Left renal pelvis (tissue), 4 donors: ENCODE measurements at places on chromosomes 4 and X. TPM values are rescaled to one million over a fixed set of nuclear protein-coding genes. Genes with fewer than 3 reads are reported as not detected.

GRCh38 chr4:108313546-108314339 is 145.0 kb upstream of the LEF1 start:
- no peak for DNase-seq

- no peak for DNase-seq
Measured at GRCh38 chr4:151953795-151954372, 193.1 kb upstream of the GATB start.

DNA sequence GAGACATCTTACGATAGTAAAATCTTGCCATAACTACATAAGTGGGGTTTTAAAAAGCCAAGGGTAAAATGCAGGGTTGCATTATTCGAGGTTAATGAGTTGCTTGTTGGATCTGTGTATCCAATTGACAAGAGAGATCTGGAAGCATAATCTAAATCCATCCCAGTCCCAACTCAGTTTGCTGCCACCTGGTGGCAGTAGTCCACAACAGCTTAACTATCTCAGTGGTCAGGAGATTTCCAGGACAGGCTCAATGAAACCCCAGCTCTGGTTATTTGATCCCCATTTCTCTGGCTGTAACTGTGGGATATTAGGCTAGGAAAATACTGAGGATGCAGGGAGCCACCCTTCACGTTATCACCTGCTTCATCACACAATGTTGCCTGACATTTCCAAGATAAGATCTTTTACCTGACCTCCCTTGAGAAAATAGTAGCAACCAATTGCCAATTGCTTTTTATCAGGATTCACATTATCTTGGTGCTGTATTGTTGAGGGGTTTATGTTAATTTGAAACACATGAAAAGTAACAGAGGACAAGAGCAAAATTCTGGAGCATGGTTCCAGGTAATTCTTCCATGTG is 88.2 kb upstream of the TNIP3 start:
- peak; percentile 57 for DNase-seq

DNA sequence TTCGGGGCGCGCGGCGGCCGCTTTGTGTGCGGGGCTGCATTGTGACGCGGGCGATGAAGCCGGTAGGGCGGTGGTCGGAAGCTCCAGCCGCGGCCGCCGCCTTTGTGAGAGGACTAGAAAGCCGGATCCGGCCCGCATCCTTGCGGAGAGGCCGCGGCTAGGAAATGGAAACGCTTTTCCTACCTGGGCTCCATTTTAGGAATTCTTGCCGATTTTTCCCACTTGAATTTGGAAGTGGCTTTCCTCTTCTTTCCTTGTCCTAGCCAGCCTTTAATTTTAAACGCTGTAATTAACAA is 708 bp downstream of the TMSB4X start:
- DNase-seq, result no peak

DNA sequence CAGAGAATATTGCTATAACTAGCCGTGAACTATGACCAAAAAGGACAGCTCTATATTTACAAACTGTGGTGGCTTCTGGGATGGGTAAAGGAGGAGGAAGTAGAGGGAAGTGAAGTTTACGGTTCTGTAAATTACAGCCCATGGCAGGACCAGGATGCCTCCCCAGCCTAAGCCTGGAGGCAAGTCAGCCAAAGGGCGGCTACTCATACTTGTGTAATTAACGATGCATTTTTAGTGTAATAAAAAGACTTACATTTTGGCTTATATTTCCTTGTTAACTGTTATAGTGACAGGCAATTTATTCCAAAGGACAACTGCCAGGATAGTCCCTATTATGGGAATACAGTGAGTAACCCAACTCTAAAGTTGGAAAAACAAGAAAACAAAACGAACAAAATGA is 139.9 kb upstream of the OTUD4 start:
- no peak for DNase-seq

Gene CXCL10
- 7.5 TPM for polyA plus RNA-seq

Gene SLC4A4
- polyA plus RNA-seq, result 4.1 TPM

DNA sequence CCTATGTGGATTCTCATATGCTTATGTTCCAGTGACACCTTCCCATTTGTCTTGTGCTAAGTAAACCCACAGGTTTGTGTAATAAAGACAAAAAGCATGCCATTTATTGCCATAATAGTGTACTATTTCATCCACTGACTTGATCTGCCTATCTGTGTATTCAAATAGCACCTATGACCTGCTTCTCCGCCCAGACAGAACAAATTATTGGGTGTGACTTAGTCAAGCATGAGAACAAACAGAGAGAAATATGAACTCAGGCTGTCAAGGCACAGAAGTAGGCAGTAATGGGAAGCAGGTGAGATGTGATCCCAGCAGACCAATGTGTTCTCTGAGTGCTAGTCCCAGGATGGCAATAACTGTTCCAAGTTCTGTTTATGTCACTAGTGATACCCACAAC is 25.4 kb downstream of the ELOVL6 start:
- no peak for DNase-seq

Gene DCAF4L1
- 0.05 TPM for polyA plus RNA-seq

Gene HMX1
- not detected for polyA plus RNA-seq

DNA sequence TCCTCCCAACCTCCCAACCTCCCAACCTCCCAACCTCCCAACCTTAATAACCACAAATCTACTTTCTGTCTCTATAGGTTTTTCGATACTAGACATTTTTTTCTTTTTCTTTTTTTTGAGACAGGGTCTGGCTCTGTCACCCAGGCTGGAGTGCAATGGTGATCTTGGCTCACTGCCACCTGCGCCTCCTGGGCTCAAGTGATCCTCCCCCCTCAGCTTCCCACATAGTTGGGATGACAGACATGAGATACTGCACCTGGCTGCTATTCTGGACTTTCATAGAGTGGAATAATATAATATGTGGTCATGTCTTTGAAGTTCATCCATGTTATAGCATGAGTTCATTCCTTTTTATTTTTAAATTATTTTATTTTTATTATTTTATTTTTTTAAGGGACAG is 39.5 kb upstream of the ZFX start:
- no peak for DNase-seq

GRCh38 chr4:159175085-159175988 is 72.5 kb downstream of the RAPGEF2 start:
- DNase-seq, result peak; percentile 62

DNA sequence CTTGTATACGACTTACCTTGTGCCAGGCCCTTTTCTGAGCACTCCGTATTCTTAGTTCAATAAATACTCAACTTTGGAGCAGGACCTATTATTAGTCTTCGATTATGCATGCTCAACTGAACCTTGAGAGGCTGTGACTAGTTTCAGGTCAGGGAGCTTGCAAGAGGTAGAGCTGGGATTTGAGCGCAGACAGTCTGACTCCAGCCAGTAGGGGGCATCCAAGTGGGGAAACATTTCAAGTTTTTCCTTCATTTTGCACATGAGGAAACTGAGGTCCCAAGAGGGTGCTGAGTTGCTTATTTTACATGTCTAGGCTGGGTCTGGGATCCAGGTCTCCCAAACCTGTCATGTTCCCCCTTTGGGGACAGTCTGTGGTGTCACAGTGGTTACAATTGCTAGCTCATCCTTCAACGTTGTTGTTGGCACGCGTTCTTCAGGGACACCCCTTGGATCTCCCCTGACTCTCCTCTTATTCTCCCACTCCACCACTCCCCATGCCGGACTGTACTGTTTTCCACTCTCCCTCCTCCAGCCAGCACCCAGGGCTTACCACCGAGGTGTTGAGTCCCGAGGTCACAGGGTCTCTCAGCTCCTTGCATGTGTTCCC is 6.7 kb upstream of the PRICKLE3 start:
- DNase-seq, result no peak

DNA sequence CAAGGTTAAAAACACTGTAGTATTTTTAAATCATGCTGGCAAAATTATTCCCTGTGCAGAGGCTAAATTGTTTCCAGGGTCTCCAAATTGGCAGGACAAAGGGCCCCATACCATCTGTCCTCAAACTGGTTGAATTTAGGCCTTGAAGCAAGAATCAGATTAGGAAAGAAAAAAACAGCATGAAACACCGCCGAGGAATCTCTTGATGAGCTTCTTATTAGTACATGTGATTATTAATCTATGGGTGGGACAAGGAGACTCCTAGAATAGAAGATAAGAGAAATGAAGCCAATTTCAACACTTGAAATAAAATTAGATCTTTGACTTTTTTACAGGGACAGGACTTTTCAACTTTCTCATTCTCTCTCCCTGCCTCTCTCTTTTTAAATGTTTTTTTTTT is 7.1 kb upstream of the CLNK start:
- no peak for DNase-seq

Gene MTNR1A
- polyA plus RNA-seq, result 2.1 TPM

DNA sequence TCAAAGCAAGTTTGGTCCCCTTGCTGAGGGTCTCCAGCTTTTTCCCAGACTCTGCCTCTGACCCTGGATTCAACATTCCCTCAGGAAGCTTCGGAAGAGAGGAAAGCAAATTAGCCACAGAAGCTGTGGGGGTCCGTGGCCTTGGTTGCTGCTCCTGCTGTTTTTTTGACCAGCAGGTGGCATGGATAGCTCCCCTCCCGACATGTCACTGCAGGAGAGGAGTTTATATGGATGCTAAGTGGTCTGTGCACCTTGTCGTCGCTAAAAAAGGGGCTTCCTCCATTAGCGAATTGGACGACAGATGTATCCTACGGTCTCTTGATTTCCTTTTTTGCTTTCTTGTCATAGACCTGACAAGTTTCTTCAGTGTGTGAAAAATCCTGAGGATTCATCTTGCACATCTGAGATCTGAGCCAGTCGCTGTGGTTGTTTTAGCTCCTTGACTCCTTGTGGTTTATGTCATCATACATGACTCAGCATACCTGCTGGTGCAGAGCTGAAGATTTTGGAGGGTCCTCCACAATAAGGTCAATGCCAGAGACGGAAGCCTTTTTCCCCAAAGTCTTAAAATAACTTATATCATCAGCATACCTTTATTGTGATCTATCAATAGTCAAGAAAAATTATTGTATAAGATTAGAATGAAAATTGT is 70.2 kb downstream of the CD38 start:
- DNase-seq, result no peak

Gene TXK
- polyA plus RNA-seq, result 3.9 TPM

DNA sequence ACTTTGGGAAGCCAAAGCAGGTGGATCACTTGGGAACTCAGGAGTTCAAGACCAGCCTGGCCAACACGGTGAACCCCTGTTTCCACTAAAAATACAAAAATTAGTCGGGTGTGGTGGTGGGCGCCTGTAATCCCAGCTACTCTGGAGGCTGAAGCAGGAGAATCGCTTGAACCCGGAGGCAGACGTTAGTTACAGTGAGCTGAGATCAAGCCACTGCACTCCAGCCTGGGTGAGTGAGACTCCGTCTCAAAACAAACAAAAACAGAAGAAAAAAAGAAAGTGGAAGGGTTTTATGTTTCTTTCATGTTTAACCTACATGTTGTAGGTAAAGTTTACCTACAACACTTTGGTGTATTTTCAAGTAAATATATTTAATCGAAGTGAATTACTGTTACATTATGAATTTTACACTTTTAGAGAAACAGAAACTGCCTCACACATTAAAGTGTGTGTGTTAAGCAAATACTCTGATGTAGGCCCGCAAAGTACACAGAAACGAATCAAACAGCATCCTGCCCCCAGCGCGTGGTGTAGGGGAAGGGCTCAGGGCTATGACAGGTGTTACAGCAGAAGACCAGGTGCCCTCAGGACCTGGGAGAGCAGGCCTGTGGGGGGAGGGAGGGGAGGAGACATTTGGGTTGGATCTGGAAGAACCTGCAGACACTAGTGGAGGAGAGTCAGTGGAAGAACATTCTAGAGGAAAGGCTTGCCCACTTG is 39.0 kb downstream of the PTTG2 start:
- no peak for DNase-seq

Gene RAI2
- 12.1 TPM for polyA plus RNA-seq

- DNase-seq, result no peak
Measured at GRCh38 chr4:134610172-134610571, 408.6 kb upstream of the PABPC4L start.

DNA sequence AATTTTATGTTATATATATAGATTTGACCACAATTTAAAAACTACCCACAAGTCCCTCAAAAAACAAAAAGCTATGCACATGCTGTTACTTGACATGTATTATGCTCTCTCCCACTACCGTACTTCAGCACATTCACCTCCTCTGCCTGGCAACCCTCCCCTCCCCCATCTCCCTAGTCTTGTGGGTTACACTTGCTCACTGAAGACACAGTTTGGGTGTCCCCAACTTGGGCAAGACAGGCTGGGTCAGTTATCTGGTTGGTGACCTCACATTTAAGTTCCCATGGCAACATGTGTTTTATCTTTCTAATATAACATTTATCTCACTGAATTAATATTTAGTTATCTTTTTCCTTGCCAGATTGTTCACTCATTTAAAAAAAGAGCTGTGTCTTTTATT is 32.7 kb downstream of the SEC24D start:
- no peak for DNase-seq

- no peak for DNase-seq
Measured at GRCh38 chr4:83258461-83258860, 26.1 kb downstream of the COQ2 start.

DNA sequence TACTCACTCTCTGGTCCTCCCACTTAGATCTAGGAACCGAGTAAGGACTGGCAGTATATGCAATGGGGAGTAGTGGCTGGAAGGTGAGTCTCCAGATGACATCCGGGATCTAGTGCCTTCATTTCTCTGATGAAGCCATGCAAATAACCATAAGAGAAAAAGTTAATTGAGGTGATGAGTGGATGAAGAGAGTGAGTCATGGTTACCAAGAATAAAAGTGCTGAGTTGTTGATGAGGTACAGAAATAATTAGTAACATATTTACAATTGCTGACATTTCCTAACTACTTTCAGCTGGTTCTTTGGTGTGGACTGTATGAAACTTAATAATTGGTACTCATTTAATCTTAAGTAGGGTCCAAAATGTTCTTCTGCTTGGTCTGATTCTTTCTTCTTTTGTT is 146.7 kb upstream of the PITX2 start:
- DNase-seq, result no peak

Gene NUDT11
- 24.4 TPM for polyA plus RNA-seq

- DNase-seq, result no peak
Measured at GRCh38 chr4:114015444-114015899, 36.0 kb upstream of the ARSJ start.

DNA sequence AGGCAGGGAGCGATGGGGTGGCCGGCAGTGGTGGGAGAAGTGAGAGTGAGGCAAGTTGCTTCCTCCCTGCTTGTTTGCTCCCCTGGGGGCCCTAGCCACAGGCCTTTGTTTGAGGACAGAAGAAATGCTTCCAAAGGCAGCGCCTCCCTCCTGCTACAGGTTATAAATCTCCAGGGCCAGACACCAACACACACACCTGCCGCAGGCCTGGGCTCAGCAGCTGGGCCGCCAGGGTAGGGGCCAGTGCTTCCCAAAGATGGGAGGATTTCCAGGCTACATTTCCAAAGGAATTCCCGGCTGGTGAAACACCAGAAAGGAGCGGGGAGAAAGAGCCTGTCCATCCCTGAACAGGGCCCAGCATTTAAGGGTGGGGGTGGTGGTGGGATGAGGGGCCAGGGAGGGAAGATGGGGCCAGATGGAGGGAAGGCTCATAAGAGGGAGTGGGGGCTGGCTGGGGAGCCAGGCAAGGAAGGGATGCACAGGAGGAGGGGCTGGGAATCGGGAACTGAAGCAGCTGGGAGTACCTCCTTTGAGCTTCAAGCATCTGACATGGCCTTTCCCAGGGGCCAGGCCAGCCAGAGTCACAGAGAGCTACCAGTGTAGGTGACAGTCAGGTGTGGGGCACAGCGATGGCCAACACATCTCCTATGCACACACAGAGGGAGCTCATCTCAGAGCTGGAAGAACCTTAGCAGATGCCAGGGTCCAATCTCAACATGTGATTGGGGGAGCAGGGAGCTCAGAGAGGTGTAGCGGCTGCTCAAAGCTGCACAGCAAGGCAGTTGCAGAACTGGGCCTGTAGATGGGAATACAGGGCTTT is 143.9 kb downstream of the PJA1 start:
- no peak for DNase-seq

Gene NALF2
- polyA plus RNA-seq, result 0.79 TPM

Gene UNC5C
- 39.8 TPM for polyA plus RNA-seq

GRCh38 chr4:2753436-2753835 is 2.7 kb downstream of the TNIP2 start:
- DNase-seq, result no peak

- no peak for DNase-seq
Measured at GRCh38 chr4:40622913-40623312, 6.8 kb downstream of the RBM47 start.
